Thyroid gland (tissue), 4 donors: ENCODE measurements at places on chromosomes 3 and 15. TPM values are rescaled to one million over a fixed set of nuclear protein-coding genes. Genes with fewer than 3 reads are reported as not detected.

DNA sequence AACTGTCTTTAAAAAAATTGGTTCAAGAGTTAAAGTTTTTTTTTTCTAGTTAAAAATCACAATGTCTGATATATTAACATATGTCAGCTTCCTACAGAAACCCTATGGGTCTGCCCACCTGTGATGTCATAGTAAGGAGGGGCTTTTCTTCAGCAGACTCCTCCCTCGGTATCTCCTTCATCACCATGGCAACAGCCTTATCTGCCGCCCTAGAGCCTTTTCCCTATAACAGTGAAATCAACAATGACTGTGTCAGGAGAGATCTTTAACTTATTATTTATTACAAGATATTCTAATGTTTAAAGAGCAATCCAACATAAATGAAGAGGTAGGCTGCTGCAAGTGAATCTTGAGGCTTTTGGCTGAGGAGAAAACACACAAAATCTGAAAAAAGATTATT lies 138.7 kb downstream of the PEX5L start:
- no peaks in the 10 kb centered on the region for H3K27me3 ChIP-seq
- H3K27ac ChIP-seq = no peak overlapping the region
- no peaks in the 10 kb centered on the region for H3K4me1 ChIP-seq
- H3K36me3 ChIP-seq = no peaks in the 10 kb centered on the region

ALDH1A2 gene
- total RNA-seq = 0.98 TPM

DNA sequence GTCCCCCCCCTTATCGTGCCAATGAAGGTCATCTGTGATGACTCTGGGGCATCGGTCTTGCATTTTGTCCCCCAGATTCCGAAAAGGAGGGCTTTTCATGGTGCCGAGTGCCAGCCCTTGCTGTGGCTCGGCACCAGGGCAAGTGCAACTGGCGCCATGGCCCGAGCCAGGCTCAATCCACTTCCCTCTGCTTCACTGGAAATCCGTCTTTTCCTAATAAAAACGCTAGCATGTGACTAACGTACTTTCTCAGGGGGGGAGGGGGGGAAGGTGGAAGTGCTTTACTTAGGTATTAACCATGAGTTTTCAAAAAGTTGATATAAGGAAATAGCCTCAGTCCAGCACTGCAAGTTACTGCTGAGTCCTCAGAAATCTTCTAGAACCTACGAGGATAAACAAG lies 20.5 kb downstream of the TRPM1 start:
- no peak for DNase-seq
- H3K4me3 ChIP-seq = no peak overlapping the region
- H3K27ac ChIP-seq = no peak overlapping the region
- H3K4me1 ChIP-seq = peaks cover 7% of the 10 kb centered on the region
- no peaks in the 10 kb centered on the region for H3K27me3 ChIP-seq
- H3K36me3 ChIP-seq = no peaks in the 10 kb centered on the region

BCHE gene
- total RNA-seq = 0.44 TPM

DNA sequence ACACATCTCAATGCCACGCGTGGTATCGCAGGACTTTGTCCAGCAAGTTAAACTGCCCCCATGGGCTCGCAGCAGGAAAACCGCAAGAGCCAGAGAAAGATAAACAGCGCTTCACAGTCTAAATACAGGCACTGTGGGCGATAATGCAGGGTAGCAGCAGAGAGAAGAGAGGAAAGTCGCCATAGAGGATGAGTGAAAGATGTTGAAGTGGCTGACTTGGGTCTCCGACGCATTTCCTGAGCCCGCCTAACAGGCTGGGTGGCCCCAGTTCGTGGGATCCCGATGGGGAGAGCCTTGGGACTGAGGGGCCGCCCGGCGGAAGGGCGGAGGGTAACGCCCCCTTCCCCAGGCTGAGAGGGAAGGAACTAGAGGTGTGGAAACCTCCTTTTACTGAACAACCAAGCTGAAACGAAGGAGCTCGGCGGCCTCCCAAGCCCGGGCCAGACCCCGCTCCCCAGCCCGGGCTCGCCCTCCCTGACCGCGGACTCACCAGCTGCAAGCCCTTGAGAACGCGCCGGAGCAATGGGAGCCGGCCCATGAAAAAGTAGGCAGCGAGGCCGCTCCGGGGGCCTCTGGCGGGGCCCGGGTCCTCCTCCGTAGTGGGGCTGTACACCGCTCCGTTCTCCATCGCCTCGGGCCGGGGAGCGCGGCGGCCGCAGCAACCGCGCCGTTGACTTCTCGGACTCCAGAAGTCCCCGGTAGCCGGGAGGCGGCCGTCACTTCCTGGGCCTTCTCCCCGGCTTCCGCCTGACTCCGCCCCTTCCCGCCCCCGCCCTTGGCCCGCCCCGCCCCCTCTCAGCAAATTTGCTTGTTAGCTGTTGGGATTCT lies at the start of gene CMTM6:
Gene CMTM6, minus strand, starts transcription at position 735 of the 828 bp plus-strand sequence. Its CDS starts 107 bp downstream, at position 628.
- peaks cover 7% of the 10 kb centered on the region for H3K4me1 ChIP-seq
- DNase-seq = peak; percentile 82

GRCh38 chr3:81601707-81602305 lies 159.6 kb downstream of the GBE1 start:
- no peak for DNase-seq
- no peak overlapping the region for H3K4me3 ChIP-seq
- no peaks in the 10 kb centered on the region for H3K27me3 ChIP-seq
- H3K27ac ChIP-seq = no peak overlapping the region
- no peaks in the 10 kb centered on the region for H3K4me1 ChIP-seq

SYNPR gene
- not detected for total RNA-seq

HRG gene
- not detected for total RNA-seq

GRCh38 chr15:44598892-44599291 lies 61.9 kb downstream of the EIF3J start:
- H3K27me3 ChIP-seq = no peaks in the 10 kb centered on the region
- H3K4me3 ChIP-seq = no peak overlapping the region
- peaks cover 36% of the 10 kb centered on the region for H3K4me1 ChIP-seq
- peaks cover 7% of the 10 kb centered on the region for H3K36me3 ChIP-seq
- H3K27ac ChIP-seq = peak overlapping the region; percentile 97

GRCh38 chr15:39140060-39140604 lies 440.7 kb upstream of the THBS1 start:
- H3K4me1 ChIP-seq = no peaks in the 10 kb centered on the region
- H3K27ac ChIP-seq = no peak overlapping the region
- no peaks in the 10 kb centered on the region for H3K36me3 ChIP-seq

- no peaks in the 10 kb centered on the region for H3K27me3 ChIP-seq
- peaks cover 30% of the 10 kb centered on the region for H3K4me1 ChIP-seq
- no peak overlapping the region for H3K4me3 ChIP-seq
- no peak for DNase-seq
- H3K36me3 ChIP-seq = no peaks in the 10 kb centered on the region
- no peak overlapping the region for H3K27ac ChIP-seq
These were observed 11.2 kb upstream of the RNU6-1 start for GRCh38 chr15:67850994-67851571.

TMEM89 gene
- not detected for total RNA-seq

- no peaks in the 10 kb centered on the region for H3K36me3 ChIP-seq
- H3K4me1 ChIP-seq = no peaks in the 10 kb centered on the region
- H3K4me3 ChIP-seq = no peak overlapping the region
- no peak overlapping the region for H3K27ac ChIP-seq
- no peaks in the 10 kb centered on the region for H3K27me3 ChIP-seq
- no peak for DNase-seq
These were observed 433.1 kb downstream of the EPHB1 start for GRCh38 chr3:135228201-135228600.

GRCh38 chr3:61613666-61614065 lies 52.3 kb downstream of the PTPRG start:
- H3K27ac ChIP-seq = no peak overlapping the region
- H3K36me3 ChIP-seq = no peaks in the 10 kb centered on the region
- no peak for DNase-seq
- H3K4me1 ChIP-seq = peaks cover 5% of the 10 kb centered on the region

GRCh38 chr3:33318710-33319380 lies 41.6 kb downstream of the FBXL2 start:
- no peaks in the 10 kb centered on the region for H3K36me3 ChIP-seq
- H3K4me3 ChIP-seq = no peak overlapping the region
- no peak for DNase-seq

DNA sequence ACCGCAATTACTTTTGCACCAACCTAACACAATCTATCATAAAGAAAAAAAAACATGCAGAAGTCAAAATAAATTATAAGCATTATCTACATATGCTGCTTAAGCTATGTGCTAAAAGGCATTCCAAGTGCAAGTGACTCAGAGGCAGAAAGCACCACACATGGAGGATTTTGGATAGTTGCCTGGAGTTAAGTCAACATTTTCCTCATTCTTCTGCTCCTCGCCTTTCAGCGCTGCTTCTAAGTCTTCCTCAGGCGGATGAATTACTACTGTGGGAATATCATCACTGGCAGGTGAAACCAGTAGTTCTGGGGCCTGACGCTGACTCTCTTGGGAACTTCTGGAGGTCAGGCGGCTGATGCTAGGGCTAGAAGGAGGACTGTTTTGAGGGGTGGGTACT lies 53.1 kb downstream of the SLC4A7 start:
- peaks cover 3% of the 10 kb centered on the region for H3K4me1 ChIP-seq
- H3K4me3 ChIP-seq = no peak overlapping the region
- H3K27me3 ChIP-seq = no peaks in the 10 kb centered on the region

GRCh38 chr3:68972358-68972979 lies 40.1 kb upstream of the TAFA4 start:
- no peak overlapping the region for H3K27ac ChIP-seq
- H3K36me3 ChIP-seq = peaks cover 5% of the 10 kb centered on the region
- H3K27me3 ChIP-seq = no peaks in the 10 kb centered on the region

DNA sequence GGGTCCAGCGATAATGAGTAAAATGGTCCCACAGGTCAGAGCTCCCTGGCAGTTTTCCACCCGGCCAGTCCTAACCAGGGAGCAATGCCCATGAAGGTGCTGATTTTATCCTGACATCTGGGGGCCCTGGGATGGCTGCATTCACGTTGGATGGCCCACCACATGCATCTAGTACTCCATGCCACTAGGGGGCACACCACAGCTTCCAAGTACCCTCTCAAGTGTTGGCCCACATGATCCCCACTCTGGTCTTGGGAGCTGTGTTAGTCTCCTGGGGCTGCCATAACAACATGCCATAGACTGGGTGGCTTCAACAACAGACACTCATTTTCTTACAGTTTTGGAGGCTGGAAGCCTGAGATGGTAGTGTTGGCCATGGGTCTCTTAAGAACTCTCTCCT lies 225.5 kb downstream of the SLCO3A1 start:
- DNase-seq = no peak
- H3K4me3 ChIP-seq = no peak overlapping the region
- H3K27me3 ChIP-seq = no peaks in the 10 kb centered on the region
- H3K27ac ChIP-seq = no peak overlapping the region
- H3K4me1 ChIP-seq = peaks cover 8% of the 10 kb centered on the region

DNA sequence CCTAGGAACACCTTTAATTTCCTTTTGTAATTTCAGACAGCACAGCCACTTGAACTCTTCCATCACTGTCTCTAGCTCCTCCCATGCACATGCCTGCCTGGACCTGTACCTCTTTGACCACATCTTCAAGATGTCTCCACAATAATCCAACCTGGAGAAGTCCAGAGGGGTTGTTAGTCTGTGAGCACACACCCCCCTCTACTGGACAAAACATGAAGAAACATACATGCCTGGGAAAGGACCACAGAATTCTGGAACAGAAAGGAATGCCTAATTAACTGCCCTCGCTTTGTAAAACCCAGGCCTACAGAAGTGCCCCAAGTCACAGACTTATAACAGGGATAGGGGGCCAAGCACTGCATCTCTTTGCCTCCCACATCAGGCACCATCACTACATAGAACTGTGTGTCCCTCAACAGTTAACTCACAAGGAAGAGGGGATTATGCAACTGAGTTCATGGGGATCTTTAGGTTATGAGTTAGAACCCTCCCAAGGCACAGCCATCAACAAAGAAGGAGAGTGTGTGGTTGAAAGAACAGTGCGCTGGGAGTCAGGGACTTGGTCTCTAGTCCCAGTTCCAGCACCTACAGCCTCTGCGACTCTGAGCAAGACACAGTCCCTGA lies 61.7 kb downstream of the FMN1 start:
- no peak overlapping the region for H3K27ac ChIP-seq
- peak; percentile 45 for DNase-seq
- H3K4me3 ChIP-seq = no peak overlapping the region
- peaks cover 9% of the 10 kb centered on the region for H3K4me1 ChIP-seq
- H3K36me3 ChIP-seq = no peaks in the 10 kb centered on the region
- H3K27me3 ChIP-seq = no peaks in the 10 kb centered on the region

HEXA gene
- 104 TPM for total RNA-seq

- DNase-seq = no peak
- no peak overlapping the region for H3K4me3 ChIP-seq
- no peaks in the 10 kb centered on the region for H3K36me3 ChIP-seq
- H3K27me3 ChIP-seq = no peaks in the 10 kb centered on the region
- H3K4me1 ChIP-seq = peaks cover 57% of the 10 kb centered on the region
These were observed 19.1 kb upstream of the KLF13 start for GRCh38 chr15:31307270-31308184.

- DNase-seq = no peak
- H3K27ac ChIP-seq = peak overlapping the region; percentile 93
- H3K4me3 ChIP-seq = peak overlapping the region; percentile 94
- H3K36me3 ChIP-seq = no peaks in the 10 kb centered on the region
- no peaks in the 10 kb centered on the region for H3K27me3 ChIP-seq
These were observed 1.3 kb downstream of the RAB5A start for GRCh38 chr3:19948226-19948591.

GRCh38 chr15:85950101-85950500 lies 129.6 kb upstream of the AGBL1 start:
- no peaks in the 10 kb centered on the region for H3K4me1 ChIP-seq
- DNase-seq = no peak
- H3K27me3 ChIP-seq = no peaks in the 10 kb centered on the region
- no peak overlapping the region for H3K4me3 ChIP-seq
- H3K27ac ChIP-seq = no peak overlapping the region

PTH1R gene
- 1.2 TPM for total RNA-seq

- no peak overlapping the region for H3K27ac ChIP-seq
- H3K4me1 ChIP-seq = no peaks in the 10 kb centered on the region
- H3K36me3 ChIP-seq = no peaks in the 10 kb centered on the region
- H3K27me3 ChIP-seq = no peaks in the 10 kb centered on the region
- no peak for DNase-seq
- no peak overlapping the region for H3K4me3 ChIP-seq
These were observed 485.1 kb downstream of the TBL1XR1 start for GRCh38 chr3:176712191-176712590.

- no peak overlapping the region for H3K27ac ChIP-seq
- peaks cover 44% of the 10 kb centered on the region for H3K4me1 ChIP-seq
- H3K4me3 ChIP-seq = no peak overlapping the region
- H3K36me3 ChIP-seq = no peaks in the 10 kb centered on the region
These were observed 73.0 kb downstream of the KLF13 start for GRCh38 chr15:31399544-31400171.

GRCh38 chr3:127518456-127519081 lies 72.0 kb downstream of the TPRA1 start:
- H3K4me1 ChIP-seq = no peaks in the 10 kb centered on the region
- no peaks in the 10 kb centered on the region for H3K36me3 ChIP-seq
- H3K27ac ChIP-seq = no peak overlapping the region
- H3K27me3 ChIP-seq = no peaks in the 10 kb centered on the region
- H3K4me3 ChIP-seq = no peak overlapping the region

CTXND1 gene
- total RNA-seq = 0.24 TPM
